Esophagus squamous epithelium (tissue), 5 donors: ENCODE measurements at places on chromosomes 13 and 19.

- no peak for DNase-seq
Measured at GRCh38 chr19:4061178-4061682, 5.5 kb downstream of the ZBTB7A start.

GRCh38 chr19:14952767-14953166 lies 11.5 kb downstream of the OR7C2 start:
- DNase-seq = no peak

DNA sequence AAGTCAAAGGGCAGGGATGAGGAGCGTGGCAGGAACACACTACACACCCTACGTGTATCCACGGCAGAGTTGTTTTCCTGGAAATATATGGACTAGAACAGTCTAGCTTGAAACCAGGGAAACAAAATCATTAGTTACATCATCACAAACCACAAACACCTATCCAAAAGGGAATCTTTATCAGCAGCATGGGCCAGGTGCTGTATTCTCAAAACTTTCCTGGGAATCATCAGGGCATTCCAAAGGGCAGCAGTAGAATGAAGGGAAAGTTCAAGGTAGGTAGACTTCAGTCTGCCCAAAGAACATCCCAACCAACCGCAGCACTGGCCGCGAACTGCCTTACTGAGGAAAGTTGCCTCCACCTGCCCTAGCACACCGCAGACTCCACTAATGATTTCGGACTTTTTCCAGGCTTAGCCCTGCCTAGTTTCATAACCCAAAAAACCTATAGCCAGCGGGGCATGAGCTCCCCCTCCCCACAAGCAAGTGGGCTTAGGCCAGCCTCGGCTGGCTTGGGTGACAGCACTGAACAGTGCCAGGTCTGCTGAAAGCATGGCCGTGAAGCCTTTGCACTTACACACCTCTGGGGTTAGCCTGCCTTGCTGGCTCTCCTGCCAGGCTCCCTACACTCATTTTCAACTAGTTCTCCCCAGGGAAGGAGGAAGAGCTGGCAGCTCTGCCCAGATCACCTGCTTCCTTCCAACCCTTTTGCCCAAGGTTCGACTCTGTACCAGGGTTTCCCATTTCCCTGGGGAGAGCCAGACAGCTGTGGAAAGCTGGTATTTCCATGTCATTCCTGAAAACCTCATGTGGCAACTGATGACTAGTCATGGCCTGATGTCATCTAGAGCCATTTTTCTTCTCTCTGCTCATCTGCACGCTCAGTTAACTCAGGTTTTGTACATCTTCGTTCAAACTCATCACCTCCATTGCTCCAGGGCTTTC lies 77.3 kb upstream of the UBAC2 start:
- no peak for DNase-seq

DNA sequence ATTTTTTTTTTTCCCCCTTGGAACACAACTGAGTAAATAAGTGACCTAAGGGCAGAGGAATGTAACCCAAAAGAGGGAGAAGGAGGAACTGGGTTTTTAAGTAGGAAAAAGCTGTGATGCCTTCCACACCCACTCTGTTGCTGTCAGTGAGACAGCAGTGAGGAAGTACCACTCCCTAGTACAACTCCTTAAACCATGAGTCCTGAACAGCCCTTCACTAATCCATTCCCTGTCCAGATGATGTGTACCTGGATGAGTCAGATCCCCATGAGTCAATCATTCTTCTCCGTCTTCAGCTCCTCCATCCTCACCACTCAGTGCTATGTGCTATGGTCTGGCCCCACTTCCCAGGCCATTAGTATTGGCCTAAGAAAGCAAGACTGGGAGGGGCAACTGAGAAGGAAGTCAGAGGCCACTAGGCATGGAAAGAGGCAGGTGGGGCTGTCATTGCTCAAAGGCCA lies 12.9 kb upstream of the CXCL17 start:
- DNase-seq = no peak

- no peak for DNase-seq
Measured at GRCh38 chr13:60435762-60436374, 38.8 kb downstream of the TDRD3 start.

GRCh38 chr13:44397766-44398223 lies 24.2 kb downstream of the SERP2 start:
- no peak for DNase-seq
